ENCODE measurements at places on chromosomes 4 and X.

- no peak for DNase-seq
These were observed 43.9 kb downstream of the FAM53A start for GRCh38 chr4:1640190-1640589.

DNA sequence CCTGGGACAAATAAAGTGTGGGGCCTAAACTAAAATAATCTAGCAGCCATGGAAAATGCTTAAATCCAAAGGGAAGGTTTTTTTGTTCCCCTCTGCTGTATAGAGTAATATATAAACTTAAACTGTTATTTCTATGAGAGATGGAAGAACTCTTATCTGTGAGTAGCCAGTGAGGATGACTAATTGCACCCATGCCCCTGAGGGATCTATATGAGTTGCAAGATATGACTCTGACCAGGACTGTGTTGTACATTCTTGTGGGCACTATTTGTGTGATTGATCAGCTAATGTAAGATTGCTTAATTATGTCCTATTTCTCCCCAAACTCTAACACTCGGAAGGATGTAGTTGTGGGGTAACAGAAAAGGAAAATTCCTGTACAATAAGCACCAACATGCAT, 35.2 kb upstream of the AMBN start:
- no peak for DNase-seq

- DNase-seq = peak; percentile 65
These were observed 75.1 kb upstream of the USP9X start for GRCh38 chrX:41009850-41010846.

- DNase-seq = no peak
These were observed 537.9 kb downstream of the IQCM start for GRCh38 chr4:149277705-149278104.

GRCh38 chrX:147174591-147174990, 360.0 kb upstream of the CXorf51A start:
- no peak for DNase-seq

- no peak for DNase-seq
These were observed 83.8 kb downstream of the STARD8 start for GRCh38 chrX:68731254-68731653.

DNA sequence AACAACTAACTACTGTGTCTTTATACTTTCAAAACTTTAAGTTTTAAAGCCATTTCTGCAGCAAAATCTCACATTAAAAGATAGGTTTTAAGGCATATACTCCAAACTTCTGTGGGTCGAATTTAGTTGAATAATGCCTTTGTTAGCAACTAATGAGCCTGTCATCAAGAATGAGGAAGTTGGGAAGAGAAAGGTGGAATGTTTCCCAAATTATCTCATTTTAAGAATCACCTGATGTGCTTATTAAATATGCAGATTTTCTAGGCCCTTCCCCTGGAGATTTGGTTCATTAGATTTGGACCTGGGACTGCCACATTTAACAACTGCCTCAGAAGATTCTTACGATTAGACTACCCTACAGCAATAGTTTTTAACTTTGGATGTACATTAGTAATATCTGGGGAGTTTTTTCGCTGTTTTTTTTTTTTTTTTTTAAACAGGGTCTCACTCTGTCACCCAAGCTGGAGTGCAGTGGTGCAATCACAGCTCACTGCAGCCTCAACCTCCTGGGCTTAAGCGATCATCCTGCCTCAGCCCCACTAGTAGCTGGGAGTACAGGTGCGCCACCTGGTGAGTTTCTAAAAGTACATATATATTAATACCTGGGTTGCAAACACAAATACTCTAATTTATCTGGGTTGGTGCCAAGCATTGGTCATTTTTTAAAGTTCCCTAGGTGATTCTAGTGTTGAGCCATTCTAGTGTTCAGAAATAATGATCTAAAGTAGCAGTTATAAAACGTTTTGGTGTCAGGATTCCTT, 16.1 kb upstream of the TASL start:
- DNase-seq = no peak

DNA sequence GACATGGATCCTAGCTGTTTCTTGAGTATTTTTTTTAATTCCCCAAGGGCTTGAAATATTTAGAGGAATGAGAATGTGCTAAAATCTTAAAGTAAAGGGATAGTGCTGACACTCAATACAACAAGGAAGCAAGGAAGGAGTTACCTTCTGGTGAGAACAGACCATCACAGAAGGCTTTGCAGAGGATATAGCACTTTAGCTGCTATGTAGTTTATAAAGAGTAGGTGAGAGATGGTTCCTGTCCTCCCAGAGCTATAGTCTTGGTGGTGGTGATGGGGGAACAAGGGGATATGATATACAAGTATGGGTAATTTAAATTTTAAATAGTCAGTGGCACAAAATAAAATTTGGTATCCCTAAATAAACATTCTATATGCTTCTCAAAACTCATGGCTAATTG, 47.6 kb downstream of the MTHFD2L start:
- no peak for DNase-seq

DNA sequence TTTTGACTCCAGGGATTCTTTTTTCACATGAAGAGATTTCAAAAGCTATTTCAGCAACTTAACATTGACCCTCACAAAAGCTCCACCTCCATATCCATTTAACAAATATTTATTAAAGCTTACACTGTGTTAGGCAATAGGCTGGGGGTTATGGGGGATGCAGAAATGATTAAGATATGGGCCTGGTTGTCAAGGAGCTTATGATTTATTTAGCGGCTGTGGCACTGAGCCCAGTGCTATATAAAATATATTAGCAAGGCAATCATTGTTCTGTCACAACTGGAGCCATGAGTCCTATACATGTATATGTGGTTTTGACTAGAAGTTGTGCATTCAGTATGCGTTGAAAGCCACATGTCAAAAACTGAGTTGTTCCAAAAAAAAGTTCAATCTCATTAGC, 131.1 kb downstream of the GPC3 start:
- no peak for DNase-seq

- no peak for DNase-seq
These were observed 7.6 kb downstream of the HNRNPDL start for GRCh38 chr4:82422616-82423015.

DNA sequence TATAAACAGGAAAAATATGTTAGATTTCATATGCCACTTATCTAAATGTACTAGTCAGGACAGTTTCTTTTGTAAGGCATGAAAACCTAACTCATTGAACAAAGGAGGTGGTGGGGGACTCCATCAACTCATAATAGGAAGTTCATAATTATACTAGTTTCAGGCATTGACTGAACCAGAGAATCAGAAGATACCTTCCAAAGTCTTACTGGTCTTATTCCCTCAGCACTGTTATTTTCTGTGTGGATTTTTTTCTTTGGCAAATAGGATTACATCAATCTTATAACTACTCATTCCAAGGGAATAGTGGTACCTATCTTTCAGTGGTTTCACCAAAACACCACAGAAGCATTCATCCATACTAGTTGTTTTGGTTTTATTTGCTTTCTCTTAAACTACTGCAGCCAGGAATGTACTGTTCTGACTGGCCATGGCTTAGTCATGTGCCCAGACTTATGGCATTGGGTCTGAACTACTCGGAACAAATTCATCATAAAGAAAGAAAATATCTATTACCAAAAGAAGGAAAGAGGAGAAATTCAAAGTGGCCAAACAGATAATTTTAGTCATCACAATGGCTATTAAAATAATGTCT, 273.9 kb downstream of the ARAP2 start:
- DNase-seq = no peak

DNA sequence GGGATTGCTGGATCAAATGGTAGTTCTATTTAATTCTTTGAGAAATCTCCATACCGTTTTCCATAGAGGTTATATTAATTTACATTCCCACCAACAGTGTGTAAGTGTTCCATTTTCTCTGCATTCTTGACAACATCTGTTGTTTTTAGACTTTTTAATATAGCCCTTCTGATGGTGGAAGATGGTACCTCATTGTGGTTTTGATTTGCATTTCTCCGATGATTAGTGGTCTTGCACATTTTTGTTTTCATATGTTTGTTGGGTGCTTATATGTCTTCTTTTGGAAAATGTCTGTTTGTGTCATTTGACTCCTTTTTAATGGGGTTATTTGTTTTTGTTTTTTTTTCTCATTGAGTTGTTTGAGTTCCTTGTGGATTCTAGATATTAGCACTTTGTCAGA, 75.3 kb upstream of the PUDP start:
- no peak for DNase-seq

DNA sequence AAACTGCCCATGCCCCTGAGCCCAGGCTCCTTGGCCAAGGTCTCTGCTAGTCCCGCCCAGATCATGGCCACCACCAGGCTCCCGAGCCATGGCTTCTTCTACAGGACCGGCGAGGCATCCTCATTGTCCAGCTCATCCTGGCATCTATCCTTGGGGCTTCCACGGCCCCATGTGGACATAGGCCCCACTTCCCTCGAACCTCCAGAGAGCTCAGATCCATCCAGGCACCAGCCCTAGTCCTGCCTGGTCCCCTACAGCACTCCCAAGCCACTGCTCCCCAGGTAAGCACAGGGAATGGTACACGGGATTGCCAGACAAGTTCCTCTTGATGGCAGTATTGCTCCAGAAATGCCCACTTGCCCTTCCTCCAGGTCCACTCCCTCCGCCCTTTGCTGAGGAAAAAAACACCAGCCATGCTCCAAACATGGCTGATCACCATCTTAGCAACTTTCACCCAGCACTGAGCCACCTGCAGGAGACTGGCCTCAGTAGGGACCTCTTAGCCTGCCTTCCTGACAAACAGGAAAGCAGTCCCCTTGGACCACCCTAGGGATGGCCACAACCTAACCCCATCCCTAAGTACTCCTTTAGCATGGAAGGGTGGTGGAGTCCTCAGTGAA, 272.1 kb upstream of the AGTR2 start:
- no peak for DNase-seq

DNA sequence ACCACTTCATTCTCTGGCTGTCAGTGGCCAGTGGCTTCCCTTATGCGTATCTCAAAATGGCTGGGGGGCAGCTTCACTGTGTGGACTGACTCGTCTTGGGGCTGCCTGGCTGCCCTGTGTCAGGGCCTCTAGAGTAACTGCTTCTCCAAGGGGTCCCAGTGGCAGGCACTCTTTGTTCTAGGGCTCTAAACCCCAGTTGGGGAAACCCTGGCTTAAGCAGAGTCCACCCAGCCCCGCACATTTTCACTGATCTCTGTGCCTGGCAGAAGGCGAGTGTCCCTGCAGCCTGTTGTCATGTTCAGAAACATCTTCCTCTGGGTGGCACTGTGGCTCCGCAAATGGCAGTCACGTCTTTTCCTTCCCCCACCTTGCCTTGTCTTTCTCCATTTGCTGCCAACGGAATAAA, 59.7 kb downstream of the NBDY start:
- DNase-seq = no peak

- no peak for DNase-seq
These were observed 764.5 kb upstream of the TENM3 start for GRCh38 chr4:181478656-181479055.

DNA sequence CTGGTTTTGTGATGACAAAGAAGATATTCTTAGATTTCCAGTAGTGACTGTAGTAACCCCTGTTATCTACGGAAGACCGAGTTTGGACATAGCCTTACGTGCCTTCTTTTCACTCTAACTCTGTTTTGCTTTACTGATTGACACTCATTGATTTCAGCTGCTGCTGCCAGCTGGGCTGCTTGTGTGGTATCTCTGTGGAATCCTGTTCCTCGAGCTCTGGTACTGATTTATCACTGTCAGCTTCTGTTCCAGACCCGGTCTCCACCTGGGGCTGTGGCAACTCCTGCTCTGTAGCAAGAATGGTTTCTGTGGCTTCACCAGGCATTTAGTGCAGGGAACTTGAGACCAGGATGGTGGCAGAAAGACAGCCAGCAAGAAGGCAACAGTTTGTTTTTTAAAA, 24.6 kb upstream of the LAP3 start:
- DNase-seq = no peak

GRCh38 chr4:77631276-77631675, 25.7 kb downstream of the CXCL13 start:
- no peak for DNase-seq

DNA sequence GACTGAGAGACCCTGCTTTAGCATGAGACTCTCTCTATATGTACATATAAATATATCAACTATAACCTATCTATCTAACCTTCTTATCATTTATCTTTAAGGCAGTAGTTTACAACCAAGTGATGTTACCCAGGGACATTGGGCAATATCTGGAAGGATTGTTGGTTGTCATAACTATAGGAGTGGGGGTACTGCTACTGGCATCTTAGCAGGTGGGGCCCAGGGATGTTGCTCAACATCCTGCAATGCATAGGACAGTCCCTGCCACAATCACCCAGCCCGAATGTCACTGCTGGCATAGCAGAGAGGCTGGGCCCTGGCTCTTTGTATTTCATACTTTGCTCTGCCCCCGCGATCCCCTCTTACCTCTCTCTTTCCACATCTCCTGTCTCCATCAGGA, 397.7 kb downstream of the IL15 start:
- DNase-seq = no peak

DNA sequence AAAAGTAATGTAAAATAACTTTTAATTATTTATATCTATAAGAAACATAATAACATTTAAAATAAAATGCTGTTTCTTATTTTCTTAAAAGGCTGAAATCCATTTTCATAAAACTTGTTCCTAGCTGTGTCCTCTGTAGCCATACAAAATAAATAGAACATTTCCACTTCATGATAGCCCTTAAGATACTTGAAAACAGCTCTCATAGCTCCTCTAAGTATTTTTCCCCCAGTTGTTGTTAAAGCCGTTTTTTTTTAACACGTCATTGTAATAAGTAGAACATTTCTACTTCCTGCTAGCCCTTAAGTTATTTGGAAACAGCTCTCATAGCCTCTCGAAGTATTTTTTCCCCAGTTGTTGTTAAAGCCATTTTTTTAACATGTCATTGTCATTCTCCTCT, 97.3 kb upstream of the SOX3 start:
- DNase-seq = no peak

GRCh38 chr4:36209941-36210649, 34.2 kb downstream of the ARAP2 start:
- DNase-seq = no peak

- no peak for DNase-seq
These were observed 180.2 kb upstream of the TET2 start for GRCh38 chr4:104966349-104967033.

- no peak for DNase-seq
These were observed 253.5 kb downstream of the PCDH10 start for GRCh38 chr4:133402616-133403015.

GRCh38 chr4:108947526-108947925, 184.7 kb upstream of the ETNPPL start:
- no peak for DNase-seq

DNA sequence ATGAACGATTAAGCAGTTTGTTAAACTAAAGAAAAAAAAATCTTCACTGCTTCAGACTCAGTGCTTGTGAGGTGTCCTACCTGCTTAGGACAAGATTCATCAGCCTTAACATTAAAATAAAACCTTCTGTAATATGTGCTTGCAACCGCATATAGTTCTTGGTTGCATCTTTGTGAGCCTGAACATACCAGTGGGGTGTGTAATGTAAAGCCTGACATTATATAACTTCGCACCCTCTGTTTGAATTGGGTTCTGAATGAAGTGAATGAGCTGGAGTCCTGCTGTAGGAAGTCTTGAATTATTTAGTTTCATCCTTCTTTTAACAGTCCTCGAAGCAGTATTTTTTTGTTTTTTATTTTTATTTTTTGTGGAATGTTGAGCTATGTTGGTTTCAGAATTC, 3.1 kb downstream of the KDM6A start:
- no peak for DNase-seq

- DNase-seq = no peak
These were observed 310.4 kb downstream of the ARAP2 start for GRCh38 chr4:35933901-35934300.

GRCh38 chr4:151581570-151581969, 172.6 kb downstream of the FHIP1A start:
- no peak for DNase-seq

GRCh38 chr4:109959195-109959594, 46.5 kb downstream of the EGF start:
- no peak for DNase-seq

GRCh38 chr4:48778431-48779094, 1.5 kb downstream of the FRYL start:
- DNase-seq = no peak
